Activated CD4-positive, CD25-positive, alpha-beta regulatory T cell treated with anti-CD3 and anti-CD28 coated beads, Interleukin-2, amount 50 U/mL, for 16 hours (primary cell): ENCODE measurements at places on chromosomes 13 and 19.

DNA sequence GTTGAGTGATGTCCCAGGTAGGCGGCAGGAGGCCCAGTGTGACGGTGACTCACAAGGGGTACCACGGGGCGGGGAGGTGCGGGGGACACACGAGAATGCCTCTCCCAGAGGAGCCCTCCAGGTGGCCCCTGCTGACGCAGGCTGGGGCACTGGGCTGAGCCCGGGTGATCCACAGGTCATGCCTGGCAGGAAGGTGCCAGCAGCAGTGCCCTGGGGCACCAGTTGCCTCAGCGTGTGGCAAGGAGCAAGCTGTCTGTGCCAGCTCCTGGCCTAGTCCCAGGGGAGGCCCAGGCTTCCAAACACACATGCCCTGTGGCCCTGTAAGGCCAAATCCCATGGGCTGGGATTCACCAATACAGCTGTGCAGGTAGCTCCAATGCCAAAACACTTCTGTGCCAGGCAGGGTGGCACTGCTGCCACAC is 28.0 kb downstream of the AKT2 start:
- no peak for DNase-seq

DNA sequence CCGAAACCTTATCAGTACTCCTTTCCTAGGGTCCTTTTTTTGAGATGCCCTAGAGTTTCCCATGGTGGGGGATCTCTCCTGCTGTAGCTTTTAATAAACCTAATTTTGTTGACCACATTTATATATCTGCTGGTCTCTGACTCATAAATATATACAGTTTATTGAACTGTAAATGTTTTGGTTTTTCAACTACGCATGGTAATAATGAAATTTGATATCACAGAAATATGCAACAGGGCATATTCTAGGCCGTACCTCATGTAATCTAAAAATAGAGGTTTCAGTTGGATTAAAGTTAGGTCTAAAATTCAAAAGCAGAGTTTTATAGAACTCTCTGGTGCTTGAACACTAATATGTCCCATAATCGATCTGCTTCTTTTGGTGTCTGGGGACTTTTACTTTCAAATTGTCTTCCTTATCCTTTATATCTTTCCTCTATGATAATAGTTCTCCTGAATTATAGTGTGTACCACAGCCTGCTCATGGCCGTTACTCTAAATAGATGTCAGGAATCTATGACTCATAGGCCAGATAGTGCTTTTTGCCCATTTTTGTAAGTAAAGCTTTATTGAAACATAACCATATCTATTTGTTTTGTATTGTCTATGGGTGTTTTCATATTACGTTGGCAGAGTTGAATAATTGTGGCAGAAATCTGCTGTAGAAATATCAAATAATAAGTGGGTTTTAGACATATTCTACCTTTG is 324.8 kb upstream of the PCDH9 start:
- DNase-seq = no peak

GRCh38 chr13:113041293-113041690 is 64.3 kb upstream of the F7 start:
- DNase-seq = no peak

DNA sequence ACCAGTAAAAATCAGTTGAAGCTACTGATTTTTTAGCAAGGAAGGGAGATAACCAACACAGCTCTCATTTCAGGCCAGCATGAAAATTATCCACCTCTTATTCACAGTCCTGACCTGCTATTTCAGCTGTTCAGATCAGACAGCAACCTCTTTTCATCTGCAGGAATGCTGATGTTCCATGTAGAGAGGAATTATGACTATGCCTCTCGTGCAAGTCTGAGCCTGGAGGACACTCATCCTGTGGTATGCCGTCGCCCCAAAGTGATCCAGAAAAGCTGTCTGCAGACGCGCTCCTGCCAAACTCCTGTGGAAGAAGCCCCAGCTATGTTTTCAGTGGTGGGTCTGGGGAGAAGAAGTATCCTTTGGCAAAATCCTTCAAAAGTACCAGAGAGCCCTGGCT is 563.5 kb upstream of the SLITRK1 start:
- DNase-seq = no peak
